ENCODE measurements at places on chromosomes 4 and X. TPM values are rescaled to one million over a fixed set of nuclear protein-coding genes. Genes with fewer than 3 reads are reported as not detected.

The SMIM10L2A gene
- polyA plus RNA-seq, result 1.1 TPM

The SSX2B gene
- not detected for polyA plus RNA-seq

The GAGE12H gene
- not detected for polyA plus RNA-seq

The TMEM31 gene
- 0.07 TPM for polyA plus RNA-seq

The XAGE3 gene
- not detected for polyA plus RNA-seq

The MAGEB10 gene
- not detected for polyA plus RNA-seq

The CRLF2 gene
- polyA plus RNA-seq, result 0.07 TPM

The ARHGAP6 gene
- polyA plus RNA-seq, result 3.1 TPM

The ASB5 gene
- polyA plus RNA-seq, result 1.2 TPM

DNA sequence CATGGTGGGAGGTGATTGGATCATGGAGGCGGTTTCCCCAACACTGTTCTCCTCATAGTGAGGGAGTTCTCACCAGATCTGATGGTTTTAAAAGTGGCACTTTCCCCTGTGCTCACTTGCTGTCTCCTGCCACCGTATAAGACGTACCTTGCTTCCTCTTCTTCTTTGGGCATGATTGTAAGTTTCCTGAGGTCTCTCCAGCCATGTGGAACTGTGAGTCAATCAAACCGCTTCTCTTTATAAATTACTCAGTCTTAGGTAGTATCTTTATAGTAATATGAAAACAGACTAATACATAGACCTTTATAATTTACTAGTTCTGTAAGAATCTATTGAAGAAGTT lies 82.5 kb upstream of the PITX2 start:
- DNase-seq, result no peak

DNA sequence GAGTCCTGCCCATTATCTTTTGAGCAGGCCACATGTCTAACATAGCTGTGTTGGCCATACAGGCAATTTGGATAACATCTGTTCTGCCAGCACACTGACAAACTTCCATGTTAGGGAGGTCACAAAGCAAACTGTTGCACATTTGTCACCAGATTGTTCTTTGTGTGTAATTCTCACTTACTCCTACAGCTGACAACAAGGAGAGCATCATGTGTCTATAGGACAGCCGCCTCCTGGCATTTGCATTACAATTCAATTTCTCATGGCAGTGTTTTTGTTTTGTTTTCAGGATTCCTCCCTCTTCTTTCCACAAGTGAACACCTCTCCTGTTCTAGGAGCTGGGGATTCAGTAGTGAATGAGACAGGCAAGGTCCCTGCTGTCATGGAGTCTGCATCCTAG lies 94.3 kb upstream of the LEF1 start:
- no peak for DNase-seq

DNA sequence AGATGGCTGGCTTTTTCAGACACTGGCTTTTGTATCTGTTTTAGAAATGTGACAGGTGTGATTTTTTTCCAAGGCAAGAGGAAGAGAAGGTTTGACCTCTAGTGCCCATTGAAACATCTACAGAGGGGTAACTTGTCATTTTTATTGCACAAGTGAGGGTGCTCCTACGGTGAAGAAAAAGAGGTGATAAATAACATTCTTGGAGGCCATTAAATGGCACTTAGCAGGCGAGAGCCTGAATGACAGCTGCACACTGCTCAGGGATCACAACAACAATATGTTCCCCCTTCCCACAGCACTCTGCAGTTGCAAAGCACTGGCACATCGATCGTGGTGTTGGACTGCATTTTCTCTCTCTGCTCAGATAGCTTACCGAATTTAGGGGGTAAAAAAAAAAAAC lies 22.9 kb downstream of the FAM184B start:
- DNase-seq, result no peak

DNA sequence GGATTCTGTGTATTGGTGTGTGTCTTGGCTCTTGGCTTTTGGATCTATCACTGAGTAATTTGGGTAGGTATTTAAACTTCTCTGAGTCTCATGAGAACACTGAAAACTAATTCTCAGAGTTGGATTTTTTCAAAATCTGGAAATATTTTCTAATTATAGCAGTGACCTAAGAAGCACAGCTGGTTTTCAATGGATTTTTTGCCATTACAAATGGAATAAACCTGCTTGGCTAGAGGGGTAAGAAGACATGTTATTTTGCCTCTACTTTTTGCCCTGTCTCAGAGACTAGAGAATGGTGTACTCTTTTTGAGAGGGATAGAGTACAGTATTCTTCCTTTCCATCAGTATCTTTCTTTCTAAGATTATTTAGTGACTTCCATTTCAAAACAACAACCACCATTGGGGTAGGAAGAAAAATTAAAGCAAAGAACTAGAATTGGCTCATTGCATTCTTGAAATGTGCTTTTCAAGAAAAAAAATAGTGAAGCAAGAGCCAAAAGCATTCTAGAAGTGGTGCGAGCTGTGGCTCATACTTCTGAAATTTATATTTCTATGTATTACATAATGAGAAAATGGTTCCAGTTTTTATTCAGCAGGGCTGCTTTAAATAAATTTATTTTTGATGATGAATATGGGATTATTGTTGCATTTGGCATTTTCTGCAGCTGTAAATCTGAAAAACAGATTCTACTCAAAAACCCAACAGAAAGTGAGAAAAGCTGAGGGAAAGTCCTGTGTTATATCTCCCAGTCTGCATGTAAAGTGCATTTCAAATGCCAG lies 850.2 kb upstream of the SLIT2 start:
- no peak for DNase-seq

DNA sequence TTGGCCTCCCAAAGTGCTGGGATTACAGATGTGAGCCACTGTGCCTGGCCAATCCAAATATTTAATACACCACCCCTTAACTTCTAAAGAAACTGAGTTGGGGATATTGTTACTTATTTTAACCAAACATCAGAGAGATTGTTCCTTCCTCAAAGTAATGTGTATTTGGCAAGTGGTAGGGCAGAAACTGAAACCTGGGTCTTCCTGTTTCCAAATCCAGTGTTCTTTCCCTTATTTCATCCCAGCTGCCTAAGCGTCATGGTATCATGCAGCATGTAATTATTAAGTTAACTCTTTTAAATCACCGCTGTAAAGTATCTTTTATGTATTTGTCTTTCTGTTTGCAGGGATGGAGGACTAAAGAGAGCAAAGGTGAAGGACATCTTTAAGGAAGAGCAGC lies 68.4 kb downstream of the GPAT3 start:
- no peak for DNase-seq

DNA sequence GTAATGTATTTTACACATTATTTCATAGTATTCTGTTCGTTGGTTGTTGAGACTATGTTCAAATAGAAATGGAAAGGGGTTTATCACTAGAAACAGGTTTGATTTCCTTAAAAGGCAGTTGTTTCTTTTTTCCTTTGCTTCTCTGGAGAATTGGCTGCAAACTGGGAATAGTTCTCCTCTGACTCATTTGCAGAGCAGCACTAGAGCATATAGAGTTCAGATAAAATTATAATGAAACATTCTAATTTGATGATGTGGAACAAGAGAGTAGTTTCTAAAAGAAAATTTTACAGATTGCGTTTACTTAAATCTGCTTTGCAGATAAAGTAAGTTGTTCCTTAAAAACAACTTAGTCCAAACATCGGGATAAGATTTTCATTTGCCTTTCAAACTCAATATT lies 29.7 kb downstream of the SYNPO2 start:
- DNase-seq, result no peak

- DNase-seq, result no peak
Measured at GRCh38 chrX:36581030-36581429, 427.1 kb upstream of the FAM47C start.

- DNase-seq, result no peak
Measured at GRCh38 chr4:6316461-6317003, 46.9 kb downstream of the WFS1 start.

DNA sequence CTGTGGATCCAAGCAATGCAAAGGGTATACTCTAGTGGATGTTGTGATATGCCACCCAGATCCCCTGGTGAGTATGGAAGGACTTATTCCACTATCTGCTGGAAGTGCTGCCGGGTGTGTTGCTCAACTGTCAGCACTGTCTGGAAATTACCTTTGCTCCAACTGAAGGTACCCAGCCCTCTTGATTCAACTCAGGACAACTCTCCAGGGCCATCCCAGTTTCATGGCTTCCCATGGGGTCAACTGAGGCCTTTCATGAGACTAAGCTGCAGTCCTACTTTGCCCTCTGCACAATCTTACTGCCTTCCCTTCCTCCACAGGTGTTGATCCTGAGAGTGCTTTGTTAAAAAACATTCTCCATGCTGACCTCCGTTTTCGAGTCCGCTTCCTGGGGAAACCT lies 99.8 kb downstream of the SPRY1 start:
- no peak for DNase-seq

- no peak for DNase-seq
Measured at GRCh38 chr4:65482410-65482809, 187.9 kb downstream of the EPHA5 start.

DNA sequence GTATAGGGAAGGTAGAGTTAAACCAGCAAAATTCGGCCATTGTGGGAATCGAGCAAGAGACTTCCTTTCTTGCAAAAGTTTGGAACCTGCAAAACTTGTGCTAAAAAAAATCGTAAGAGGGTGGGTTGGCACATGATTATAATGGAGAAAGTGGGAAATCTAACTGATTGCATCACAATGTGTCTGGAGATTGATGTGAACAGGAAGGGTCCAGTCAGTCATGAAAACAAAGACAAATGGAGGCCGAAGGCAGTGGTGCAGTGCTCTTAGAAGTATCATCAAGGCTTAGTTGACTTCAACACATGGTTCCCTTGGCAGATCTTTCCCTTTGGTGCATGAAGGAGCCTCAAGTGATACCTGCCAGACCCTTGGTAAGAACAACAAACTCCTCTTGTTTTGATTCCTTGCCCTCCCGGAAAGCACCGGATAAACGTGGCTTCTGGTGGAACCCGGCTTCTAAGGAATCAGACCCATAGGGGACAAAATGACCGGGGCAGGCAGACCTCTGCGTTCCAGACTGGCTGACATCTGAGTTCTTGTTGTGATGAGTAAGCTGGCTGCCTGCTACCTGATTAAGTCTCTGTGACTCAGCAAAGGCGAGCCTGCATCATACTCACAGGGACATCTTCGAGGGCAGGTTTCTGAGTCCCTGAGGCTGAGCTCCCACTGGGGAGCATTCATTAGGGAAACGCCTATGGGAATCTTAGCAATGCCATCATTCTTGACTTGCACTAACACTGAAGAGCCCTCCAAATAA lies 87.7 kb upstream of the MAP3K15 start:
- DNase-seq, result no peak

DNA sequence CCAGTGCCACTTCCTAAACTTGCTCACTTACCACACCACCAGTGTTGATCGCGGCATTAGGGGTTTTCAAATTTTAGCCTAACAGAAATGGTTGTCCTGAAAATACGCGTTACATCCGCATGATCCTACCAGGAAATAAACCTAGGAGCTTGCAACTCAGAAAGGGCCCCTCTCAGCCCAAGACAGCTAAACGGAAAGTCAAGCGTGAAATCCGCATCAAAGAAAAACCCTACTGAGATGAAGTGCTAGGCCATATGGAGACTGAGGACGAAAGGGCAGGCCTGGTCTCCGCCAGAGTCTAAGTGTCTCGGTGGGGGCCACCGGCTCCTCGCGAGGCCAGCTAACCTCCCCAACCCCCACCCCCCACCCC lies 626 bp downstream of the YTHDC1 start:
- no peak for DNase-seq

- DNase-seq, result no peak
Measured at GRCh38 chr4:19992471-19993093, 259.1 kb upstream of the SLIT2 start.

DNA sequence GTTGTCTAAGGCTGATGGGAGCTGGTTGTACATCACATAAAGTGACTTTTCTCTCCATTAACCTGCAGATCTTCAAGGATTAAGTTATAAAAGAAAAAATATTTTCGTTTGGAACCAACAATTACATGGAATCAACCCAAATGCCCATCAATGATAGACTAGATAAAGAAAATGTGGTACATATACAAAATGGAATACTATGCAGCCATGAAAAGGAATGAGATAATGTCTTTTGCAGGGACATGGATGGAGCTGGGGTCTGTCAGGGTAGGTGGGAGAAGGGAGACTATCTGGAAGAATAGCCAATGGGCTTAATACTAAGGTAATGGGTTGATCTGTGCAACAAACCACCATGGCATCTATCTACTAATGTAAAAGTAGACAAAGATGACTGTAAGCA lies 313.2 kb downstream of the FSTL5 start:
- DNase-seq, result no peak

DNA sequence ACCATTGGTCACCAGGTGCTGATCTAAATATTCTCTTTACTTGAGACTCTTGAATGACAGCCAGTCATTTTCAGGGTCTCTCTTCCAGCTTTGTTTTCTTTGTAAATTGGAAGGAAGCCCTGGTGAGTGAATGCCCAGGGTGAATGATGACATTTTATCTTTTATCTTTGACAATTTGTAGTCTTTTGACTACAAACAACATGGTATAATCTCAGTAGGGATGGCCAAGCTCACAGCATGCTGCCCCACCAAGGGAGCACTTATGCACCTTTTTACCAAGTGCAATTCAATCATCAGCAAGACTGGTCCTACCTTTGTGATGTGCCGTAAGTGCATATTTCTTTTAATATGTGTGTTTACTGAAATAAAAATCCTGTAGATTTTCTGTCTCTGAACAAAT lies 5.7 kb downstream of the AFM start:
- DNase-seq, result no peak

DNA sequence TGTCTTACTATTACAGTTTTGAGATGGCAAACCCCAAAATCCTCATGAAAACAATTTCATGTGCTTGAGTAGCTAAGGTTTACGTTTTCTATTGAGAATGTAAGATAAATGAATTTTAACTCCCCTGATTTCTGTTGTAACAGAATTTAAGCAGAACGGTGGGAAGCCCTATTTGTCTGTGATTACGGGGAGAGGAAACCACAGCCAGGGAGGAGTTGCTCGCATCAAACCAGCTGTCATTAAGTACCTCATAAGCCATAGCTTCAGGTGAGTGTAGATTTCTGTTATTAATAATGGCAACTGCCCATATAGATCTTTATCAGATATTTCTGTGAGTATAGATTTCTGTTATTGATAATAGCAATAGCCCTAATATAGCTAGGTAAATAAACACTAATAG lies 44.2 kb upstream of the RHOH start:
- DNase-seq, result no peak

- no peak for DNase-seq
Measured at GRCh38 chr4:39873823-39874222, 103.9 kb downstream of the PDS5A start.

DNA sequence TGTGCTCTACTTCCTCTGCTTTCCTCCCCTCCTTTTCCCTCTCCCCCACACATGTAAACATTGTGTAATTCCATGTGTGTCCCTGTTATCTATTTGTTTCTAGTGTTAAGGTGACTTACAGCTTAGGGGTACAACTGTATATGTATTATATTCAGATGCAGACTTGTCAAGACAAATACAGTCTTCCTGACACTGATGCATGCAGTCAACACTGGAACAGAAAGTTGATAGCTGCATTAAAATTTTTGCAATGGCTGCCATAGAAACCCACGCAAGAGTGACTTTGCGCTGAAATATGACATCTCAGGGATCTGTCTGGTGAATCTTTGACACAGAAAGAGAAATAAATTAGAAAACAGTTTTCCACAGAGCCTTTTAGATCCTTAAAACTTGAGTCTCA lies 656.7 kb downstream of the IL1RAPL1 start:
- DNase-seq, result no peak

GRCh38 chrX:39174241-39174771 lies 373.0 kb downstream of the MID1IP1 start:
- DNase-seq, result no peak

Measured in heart right ventricle (tissue), 16 donors.